ENCODE measurements at places on chromosomes 5 and 9.
A peak's percentile ranks its signal among the peaks of the same experiment; 100 is the strongest.

- no peak overlapping the region for H3K27ac ChIP-seq
- peaks cover 15% of the 10 kb centered on the region for H3K27me3 ChIP-seq
- H3K4me1 ChIP-seq = peaks cover 6% of the 10 kb centered on the region
- no peak for DNase-seq
- no peaks in the 10 kb centered on the region for H3K36me3 ChIP-seq
Observed at GRCh38 chr5:176888865-176889165, 10.3 kb downstream of the HK3 start.

DNA sequence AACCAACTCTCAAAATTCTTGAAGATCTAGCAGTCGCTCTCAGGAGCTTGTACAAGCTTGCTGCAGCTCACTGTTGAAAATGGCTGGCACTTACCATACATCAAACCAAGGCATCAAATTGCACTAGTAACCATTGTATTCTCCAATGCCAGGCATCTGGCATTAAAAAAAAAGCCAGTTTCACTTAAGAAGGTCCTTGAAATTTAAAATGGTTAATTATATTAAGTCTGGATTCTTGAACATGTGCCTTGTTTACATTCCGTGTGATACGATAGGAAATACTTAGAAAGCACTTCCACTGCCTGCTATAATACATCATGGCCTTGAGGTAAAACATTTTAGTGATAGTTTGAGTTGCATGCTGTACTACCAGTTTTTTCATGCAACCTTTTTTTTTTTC lies 300.7 kb downstream of the KDM4C start:
- no peak overlapping the region for H3K27ac ChIP-seq
- no peak overlapping the region for H3K4me3 ChIP-seq
- H3K27me3 ChIP-seq = no peaks in the 10 kb centered on the region

DNA sequence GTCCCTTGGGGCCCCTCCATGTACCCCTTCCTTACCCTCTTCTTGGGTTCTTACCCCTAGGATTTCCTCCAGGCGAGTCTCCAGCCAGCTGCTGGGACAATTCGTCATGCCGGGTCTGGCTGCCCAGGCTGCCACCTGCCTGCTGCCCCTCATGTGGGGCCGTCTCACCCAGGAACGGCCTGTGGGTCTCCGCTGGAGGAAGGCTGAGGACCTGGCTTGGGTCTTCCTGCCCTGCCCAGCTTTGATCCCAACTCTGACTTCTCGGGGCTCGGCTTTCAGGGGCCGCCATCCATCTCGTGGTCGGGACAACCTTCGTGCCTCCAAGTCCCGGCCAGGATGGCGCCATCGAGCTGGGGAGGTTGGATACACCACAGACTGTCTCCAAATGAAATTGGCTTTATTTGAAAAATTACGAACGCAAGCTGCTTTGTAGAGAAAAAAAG lies 38.1 kb downstream of the HMCN2 start:
- no peaks in the 10 kb centered on the region for H3K4me1 ChIP-seq
- no peaks in the 10 kb centered on the region for H3K36me3 ChIP-seq
- DNase-seq = no peak
- peaks cover 29% of the 10 kb centered on the region for H3K27me3 ChIP-seq

DNA sequence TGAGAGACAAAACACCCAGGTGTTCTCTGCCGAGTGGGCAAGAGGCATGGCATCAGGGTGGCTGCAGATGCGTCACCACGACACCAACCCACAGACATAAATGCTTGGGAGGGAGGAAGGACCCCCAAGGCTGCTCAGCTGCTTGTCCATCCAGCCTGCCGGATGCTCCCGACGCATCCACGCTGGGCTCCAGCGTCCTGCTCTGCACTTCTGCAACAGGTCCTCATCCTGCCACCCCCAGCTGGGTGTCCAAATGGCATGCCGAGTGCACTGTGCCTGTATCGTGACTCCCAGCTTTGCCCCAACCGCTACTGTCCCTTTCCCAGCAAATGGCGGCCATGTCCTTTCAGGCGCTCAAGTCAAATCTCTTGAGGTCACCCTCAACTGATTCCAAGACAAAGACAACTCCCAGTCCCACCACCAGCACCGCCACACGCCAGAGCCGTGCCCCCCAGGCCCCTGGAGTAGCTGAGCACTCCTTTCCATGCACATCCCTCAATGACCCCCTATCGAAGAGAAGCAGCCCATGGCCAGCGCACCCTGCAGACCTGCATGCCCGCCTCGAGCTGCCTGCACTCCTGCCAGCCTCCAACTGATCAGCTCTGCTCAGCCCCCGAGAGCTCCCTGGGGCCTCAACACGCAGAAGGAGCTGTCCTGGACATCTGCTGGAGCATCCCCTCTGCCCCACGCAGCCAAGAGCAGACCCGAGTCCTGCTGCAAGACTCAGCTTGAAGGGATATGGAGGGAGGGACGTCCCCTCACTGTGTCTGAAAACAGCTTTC lies 116.7 kb downstream of the ROR2 start:
- no peak overlapping the region for H3K27ac ChIP-seq
- DNase-seq = no peak
- no peaks in the 10 kb centered on the region for H3K4me1 ChIP-seq
- no peak overlapping the region for H3K4me3 ChIP-seq
- H3K36me3 ChIP-seq = no peaks in the 10 kb centered on the region
- peaks cover 5% of the 10 kb centered on the region for H3K27me3 ChIP-seq

DNA sequence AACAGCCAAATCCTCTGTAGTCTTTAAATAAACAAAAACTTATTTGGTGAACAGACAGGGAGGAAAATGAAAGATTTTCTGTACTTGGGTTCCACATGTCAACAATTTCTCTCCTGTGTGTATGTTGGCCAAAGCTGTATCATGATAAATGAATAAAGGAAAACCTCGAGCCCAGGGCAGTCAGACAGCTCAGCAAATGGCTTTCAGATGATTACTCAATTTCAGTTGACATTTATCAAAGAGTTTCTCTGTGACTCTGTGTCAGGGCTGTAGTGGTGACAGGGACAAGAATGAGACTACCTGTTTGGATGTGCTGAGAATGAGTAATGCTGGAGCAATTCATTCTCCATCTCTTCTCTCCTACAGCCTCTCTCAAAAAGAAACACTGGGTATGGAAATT lies 45.7 kb upstream of the PTGS1 start:
- H3K27ac ChIP-seq = no peak overlapping the region
- H3K4me1 ChIP-seq = peaks cover 5% of the 10 kb centered on the region
- no peak overlapping the region for H3K4me3 ChIP-seq
- DNase-seq = no peak
- no peaks in the 10 kb centered on the region for H3K27me3 ChIP-seq

DNA sequence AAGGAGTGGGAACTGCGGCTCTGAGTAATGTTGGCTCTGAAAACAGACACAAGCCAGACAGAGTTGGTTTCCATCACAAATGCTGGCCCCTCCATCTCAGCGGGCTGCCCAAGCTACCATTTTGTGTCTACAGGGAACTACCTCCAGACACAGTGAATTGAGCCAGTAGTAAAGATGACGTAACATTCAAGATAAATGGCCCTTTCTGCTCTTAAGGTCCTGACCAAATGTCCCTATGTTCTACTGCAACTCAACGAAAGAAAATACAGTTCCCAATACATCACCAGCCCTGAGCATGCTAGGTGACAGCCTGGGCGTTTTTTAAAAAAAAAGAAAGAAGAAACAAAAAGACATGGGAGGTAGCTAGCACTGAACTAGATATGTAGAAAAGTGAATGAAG lies 227.8 kb upstream of the RASEF start:
- no peaks in the 10 kb centered on the region for H3K4me1 ChIP-seq
- no peaks in the 10 kb centered on the region for H3K27me3 ChIP-seq
- no peak overlapping the region for H3K4me3 ChIP-seq
- no peaks in the 10 kb centered on the region for H3K36me3 ChIP-seq

DNA sequence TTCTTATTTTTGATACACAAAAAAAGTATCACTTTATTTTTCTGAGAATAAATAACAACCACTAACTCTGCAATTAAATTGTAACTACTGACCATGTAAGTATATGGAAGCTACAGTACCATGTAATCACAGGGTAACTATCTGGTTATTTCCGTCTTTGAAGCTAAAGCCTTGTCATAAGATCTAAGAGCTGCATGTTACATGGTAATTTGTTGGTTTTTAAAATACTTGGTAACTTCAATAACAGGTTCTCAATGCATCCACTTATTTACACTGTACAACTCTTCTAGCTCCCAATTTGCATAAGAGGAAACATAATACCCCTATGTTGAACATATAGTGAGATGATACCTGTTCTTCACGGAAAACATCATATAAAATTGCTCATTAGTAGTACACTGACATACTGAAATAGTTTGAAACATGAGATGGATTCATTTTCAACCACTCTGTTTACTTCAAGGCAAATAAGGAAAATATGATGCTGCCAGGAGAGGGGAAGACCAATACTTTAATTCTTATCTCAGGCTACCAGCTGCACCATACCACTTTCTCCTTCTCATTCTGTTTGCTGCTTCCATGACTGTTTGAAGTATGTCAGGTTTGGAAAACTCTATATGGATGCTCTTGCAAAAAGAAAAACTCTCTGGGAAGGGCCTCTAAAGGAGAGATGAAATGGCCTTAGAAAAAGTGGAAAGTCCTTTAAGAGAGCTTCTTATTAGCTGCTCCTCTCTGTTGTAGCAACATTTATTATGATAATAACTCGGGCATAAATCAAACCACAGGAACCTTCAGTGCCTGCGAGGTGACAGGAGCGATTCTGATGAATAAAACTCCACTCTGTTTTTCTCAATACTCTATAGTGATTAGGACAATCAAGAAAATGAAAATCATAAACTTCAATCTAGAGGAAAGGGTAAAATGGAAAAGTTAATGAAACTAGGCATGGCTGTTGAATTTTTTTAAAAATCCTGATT lies 150.2 kb downstream of the KIAA0825 start:
- no peak for DNase-seq
- H3K4me1 ChIP-seq = no peaks in the 10 kb centered on the region
- no peak overlapping the region for H3K4me3 ChIP-seq
- H3K27me3 ChIP-seq = no peaks in the 10 kb centered on the region
- no peaks in the 10 kb centered on the region for H3K36me3 ChIP-seq
- no peak overlapping the region for H3K27ac ChIP-seq

- peaks cover 10% of the 10 kb centered on the region for H3K36me3 ChIP-seq
- peaks cover 70% of the 10 kb centered on the region for H3K4me1 ChIP-seq
- peak overlapping the region; percentile 40 for H3K4me3 ChIP-seq
- peak; percentile 78 for DNase-seq
- H3K27me3 ChIP-seq = no peaks in the 10 kb centered on the region
Observed at GRCh38 chr5:17282283-17283120, 65.1 kb downstream of the BASP1 start.

DNA sequence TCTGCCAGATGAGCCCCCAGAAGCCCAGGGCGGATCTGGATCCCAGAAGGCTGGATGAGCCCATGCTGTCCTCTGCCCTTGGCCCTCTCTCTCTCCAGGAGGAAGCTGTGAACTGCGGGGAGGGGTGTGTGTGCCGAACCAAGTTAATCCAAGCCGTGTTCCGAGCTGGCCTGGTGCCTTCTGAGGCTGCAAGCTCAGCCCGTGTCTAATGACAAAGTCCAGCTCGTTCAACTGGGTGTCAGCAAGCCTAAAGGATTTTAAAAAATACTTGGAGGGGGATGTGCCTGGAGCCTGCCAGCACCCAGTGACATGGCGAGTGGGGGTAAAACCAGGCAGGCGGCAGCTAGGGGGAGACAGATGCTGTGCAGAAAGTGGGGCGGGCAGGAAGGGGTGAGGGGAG lies 8.0 kb downstream of the STC2 start:
- peaks cover 64% of the 10 kb centered on the region for H3K27me3 ChIP-seq
- H3K36me3 ChIP-seq = no peaks in the 10 kb centered on the region
- no peak overlapping the region for H3K27ac ChIP-seq
- no peak overlapping the region for H3K4me3 ChIP-seq
- peaks cover 10% of the 10 kb centered on the region for H3K4me1 ChIP-seq

DNA sequence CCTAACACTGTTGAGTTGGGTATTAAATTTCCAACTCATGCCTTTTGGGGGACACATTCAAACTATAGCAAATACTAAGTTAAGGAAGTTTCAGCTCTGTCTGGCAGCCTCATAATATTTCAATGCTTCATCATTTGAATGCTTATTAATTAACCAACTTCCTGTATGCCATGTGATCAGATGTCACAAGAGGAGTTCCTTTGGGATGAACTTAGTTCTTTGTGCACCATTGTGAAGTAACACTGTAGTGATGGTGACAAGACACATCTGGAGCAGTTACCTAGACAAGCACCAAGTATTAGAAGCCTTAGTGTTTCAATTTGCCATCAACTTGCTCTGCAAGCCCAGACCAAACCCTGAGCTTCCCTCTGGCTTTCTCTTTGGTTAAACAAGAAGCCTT lies 90.7 kb upstream of the IL12B start:
- H3K4me3 ChIP-seq = no peak overlapping the region
- no peak for DNase-seq
- H3K4me1 ChIP-seq = peaks cover 9% of the 10 kb centered on the region

GRCh38 chr9:34989946-34990635 lies 546 bp downstream of the DNAJB5 start:
- peak overlapping the region; percentile 94 for H3K27ac ChIP-seq
- peak overlapping the region; percentile 89 for H3K4me3 ChIP-seq
- no peaks in the 10 kb centered on the region for H3K27me3 ChIP-seq
- DNase-seq = no peak
- H3K4me1 ChIP-seq = peaks cover 66% of the 10 kb centered on the region

GRCh38 chr9:116209414-116210116 lies 56.0 kb downstream of the PAPPA start:
- no peak for DNase-seq
- no peak overlapping the region for H3K27ac ChIP-seq
- H3K36me3 ChIP-seq = no peaks in the 10 kb centered on the region
- no peaks in the 10 kb centered on the region for H3K27me3 ChIP-seq
- no peaks in the 10 kb centered on the region for H3K4me1 ChIP-seq

DNA sequence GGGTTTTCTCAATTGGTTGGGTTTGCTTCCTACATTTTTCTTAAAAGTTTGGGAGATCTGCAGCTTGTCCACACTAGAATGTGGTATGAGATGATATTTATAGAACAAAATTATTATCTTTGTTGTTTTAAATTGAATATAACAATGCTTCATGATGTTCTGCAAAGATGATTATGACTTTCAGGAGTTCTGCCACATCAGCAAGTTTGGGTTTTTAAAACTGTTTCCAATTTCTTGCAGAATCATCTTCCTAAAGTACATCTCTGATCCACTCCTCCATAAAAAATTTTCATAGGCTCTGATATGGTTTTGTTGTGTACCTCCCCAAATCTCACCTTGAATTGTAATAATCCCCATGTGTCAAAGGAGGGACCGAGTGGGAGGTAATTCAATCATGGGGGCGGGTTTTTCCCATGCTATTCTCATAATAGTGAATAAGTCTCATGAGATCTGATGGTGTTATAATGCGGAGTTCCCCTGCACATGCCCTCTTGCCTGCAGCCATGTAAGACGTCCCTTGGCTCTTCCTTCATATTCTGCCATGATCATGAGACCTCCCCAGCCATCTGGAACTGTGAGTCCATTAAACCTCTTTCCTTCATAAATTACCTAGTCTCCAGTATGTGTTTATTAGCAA lies 119.1 kb upstream of the PTGER4 start:
- peaks cover 27% of the 10 kb centered on the region for H3K4me1 ChIP-seq
- H3K27me3 ChIP-seq = no peaks in the 10 kb centered on the region
- DNase-seq = no peak
- H3K36me3 ChIP-seq = peaks cover 18% of the 10 kb centered on the region

Data from stimulated activated naive B cell treated with anti-CD40 and anti-IgM and Interleukin-4, amounts not matched to agents 10 μg/mL and 1 μg/mL and 100 μg/mL, for 72 hours (primary cell).